ENCODE measurements at places on chromosomes 11 and 22.

- no peak for DNase-seq
These were observed 1.1 kb downstream of the SRSF8 start for GRCh38 chr11:95067841-95068219.

DNA sequence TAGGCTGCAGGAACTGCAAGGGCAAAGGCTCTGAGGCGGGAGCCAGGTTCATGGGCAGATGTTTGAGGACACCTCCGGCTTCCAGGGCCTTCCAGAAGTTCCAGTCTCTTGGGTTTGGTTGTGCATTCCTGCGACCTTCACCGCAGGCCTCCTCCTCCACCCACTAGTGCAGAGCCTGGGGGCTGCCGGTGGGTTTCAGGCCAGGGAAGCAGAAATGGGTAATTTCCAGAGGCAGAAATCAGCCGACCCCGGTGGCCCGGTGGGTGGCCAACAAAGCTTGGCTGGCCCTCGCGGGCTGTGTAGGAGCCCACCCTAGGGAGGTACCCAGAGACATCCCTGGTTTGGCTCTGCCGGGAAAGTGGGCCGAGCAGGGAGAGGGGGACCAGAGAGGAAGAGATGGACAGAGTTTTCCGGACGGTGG is 417 bp upstream of the PHETA2 start:
- DNase-seq: no peak

GRCh38 chr11:134537941-134538340 is 125.9 kb upstream of the B3GAT1 start:
- DNase-seq: no peak

- DNase-seq: no peak
These were observed 5.1 kb upstream of the SEZ6L start for GRCh38 chr22:26164174-26164573.

GRCh38 chr11:96794152-96794551 is 404.3 kb downstream of the JRKL start:
- no peak for DNase-seq

- DNase-seq: no peak
These were observed 108.3 kb downstream of the ENTHD1 start for GRCh38 chr22:39785232-39785631.

- no peak for DNase-seq
These were observed 9.3 kb upstream of the TYR start for GRCh38 chr11:89168396-89168795.

DNA sequence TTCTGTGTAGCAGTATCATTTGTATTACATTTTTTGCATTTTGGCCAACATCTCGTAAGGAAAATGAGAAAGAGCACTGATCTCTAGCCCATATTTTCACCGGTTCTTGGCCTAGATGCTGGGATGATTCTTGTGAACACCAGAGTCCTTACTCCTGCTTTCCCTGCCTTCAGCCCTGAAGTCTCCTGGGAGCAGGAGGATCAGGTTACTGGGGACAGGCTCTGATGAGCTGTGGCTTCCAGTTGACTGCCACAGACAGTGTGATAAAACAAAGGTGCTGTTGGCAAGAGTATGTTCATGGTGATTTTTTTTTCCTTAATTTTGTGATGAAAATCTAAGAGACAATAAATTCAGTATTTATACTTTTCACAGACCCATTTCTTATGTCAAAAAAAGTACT is 34.2 kb upstream of the ADSL start:
- no peak for DNase-seq

GRCh38 chr11:124707829-124708228 is 31.9 kb upstream of the NRGN start:
- DNase-seq: no peak

- DNase-seq: no peak
These were observed 14.8 kb upstream of the CARD10 start for GRCh38 chr22:37533995-37534394.

DNA sequence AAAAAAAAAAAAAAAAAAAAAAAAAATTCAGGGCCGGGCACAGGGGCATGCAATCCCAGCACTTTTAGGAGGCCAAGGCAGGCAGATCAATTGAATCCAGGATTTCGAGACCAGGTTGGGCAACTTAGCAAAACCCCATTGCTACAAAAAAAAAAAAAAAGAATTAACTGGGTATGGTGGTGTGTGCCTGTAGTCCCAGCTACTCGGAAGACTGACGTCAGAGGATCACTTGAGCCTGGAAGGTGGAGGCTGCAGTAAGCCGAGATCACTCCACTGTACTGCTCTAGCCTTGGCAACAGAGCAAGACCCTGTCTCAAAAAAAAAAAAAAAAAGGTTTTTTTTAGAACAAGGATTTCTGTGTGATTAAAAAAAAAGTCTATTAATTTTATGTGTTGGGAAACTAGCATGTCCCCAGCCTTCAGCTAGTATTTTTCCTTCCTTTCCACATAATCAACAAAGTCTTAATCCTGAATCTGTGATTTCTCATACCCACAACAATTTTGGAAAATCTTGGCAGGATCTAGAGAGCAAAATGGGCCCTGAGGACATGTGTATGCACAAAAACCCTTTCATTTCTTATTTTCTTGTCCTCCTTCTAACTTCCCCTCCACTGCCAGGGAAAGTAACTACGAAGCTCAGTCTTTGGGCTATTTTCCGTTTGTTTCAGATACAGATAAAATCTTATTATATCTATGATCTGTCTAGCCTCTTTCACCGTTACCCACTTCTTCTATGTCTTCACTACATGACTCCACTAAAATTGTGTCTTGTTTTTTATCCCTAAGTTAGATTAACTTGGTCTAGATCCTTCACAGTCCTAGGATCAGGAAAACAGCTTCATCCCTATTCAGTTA is 5.7 kb upstream of the AMBRA1 start:
- no peak for DNase-seq
